ENCODE measurements at places on chromosomes 3 and 15.
A peak's percentile ranks its signal among the peaks of the same experiment; 100 is the strongest.

GRCh38 chr15:78243491-78243941, 9.2 kb upstream of the ACSBG1 start:
- DNase-seq: peak; percentile 11

DNA sequence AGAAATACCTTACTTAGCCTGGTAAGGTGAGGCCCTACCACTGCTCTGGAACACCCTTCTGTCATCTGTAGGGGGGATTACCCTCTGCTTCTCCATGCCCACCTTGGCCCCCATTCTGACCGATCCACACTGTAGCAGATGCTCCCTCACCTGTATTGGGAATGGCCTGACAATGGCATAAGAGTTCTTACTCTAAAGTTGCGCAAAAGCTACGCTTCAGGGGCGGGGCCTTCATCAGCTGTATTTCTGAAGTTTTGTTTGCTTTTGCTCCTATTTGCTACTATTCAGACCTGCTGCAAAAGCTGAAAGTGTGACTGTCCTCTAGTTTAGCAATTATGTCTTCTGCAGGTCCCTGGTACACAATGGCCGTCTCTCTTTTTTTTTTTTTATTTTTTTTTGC, 252.6 kb downstream of the TLE3 start:
- DNase-seq: no peak

GRCh38 chr15:100160953-100161352, 180.8 kb downstream of the ADAMTS17 start:
- no peak for DNase-seq

GRCh38 chr3:170117134-170117533, 64.4 kb downstream of the PHC3 start:
- no peak for DNase-seq

DNA sequence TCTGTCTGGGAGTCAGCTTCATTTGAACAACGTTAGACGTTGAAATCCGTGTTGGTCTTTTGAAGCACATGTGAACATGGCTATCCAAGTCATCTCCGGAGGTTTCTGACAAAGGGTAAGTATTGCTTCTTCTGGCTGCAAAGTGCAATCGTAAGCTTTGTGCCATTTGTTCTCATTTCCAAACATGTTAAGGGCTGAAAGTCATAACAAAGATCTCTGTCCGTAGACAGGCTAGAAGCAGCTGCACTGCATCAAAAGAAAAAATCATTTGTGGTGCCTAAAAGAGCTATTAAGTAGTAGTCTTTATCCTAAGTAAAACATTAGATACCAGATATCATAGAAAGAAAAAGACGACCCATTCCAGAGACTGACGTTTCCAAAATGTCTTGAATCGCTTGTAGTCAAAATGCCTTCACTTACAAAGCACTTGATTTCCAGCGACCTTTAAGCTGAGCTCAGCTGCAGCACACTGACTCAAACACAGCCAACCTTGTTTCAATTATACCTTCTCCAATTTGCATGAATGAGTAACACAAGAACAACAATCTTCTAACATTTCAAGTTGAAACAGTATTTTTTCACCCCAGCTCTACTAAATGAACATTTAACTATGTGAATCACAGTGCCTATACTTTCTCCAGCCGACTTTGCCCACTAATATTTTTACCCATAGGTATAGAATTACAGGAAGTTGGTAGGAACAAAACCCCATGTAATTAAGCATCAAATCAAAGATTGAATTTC, 76.6 kb downstream of the NEDD4 start:
- peak; percentile 69 for DNase-seq

GRCh38 chr15:53031469-53031868, 241.3 kb upstream of the ONECUT1 start:
- DNase-seq: no peak
